A172 (cell line): ENCODE measurements at places on chromosomes 2 and 18. TPM values are rescaled to one million over a fixed set of nuclear protein-coding genes. Genes with fewer than 3 reads are reported as not detected.

The SLC19A3 gene
- total RNA-seq = 0.07 and 0.10 TPM in 2 replicates

The GPBAR1 gene
- total RNA-seq = not detected in 2 replicates

The DOCK10 gene
- total RNA-seq = 22.7 and 37.5 TPM in 2 replicates

The APLF gene
- 3.7 and 6.8 TPM in 2 replicates for total RNA-seq

The REEP1 gene
- 7.8 and 10.3 TPM in 2 replicates for total RNA-seq

The PSTPIP2 gene
- total RNA-seq = 2.8 and 3.9 TPM in 2 replicates

The CPO gene
- total RNA-seq = not detected in 2 replicates

The LCT gene
- not detected in 2 replicates for total RNA-seq

The GALNT13 gene
- total RNA-seq = 0.05 and 0.36 TPM in 2 replicates

The G6PC2 gene
- total RNA-seq = not detected in 2 replicates

The TTLL4 gene
- 11.0 and 12.4 TPM in 2 replicates for total RNA-seq

DNA sequence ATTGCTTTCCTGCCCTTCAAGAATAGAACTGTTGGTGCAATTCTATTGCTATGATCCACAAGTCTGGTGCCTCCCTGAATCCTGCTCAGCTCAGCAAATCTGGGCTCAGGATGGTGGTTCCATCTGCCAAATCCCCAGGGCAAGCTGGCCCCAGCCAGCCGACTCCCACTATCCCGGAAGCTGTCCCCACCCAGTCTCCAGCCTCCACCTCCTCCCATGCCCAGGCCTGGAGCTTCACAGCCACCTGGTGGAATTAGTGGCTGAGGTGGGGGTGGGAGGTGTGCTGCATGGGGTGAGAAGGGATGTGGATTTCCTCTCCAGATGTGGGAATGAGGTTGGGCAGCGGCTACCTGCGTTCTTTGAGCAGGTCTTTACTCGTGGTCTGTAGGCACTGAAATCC, 119.3 kb upstream of the SMAD2 start:
- no peak for DNase-seq

DNA sequence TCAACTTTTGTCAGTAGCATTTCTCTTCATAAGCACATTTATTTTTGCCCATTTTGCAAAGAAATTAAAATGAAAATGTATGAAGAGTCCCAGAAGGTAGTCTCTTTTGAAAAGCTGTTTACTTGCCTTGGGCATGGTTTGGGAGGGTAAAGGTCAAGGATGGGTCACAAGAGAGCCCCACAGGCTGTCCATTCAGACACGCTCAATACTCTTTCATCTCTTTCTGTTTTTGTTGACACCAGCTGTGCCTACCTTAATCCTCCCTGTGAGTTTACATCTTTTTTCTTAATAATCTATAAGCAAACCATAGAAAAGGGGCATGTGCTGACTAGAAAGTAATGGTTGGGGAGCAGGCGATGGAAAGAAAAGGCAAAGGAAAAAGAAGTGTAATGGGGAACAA, 49.6 kb upstream of the KLF7 start:
- no peak for DNase-seq

- DNase-seq = peak; percentile 92
These were observed 150.1 kb downstream of the ANTXR1 start for GRCh38 chr2:69163109-69163508.

DNA sequence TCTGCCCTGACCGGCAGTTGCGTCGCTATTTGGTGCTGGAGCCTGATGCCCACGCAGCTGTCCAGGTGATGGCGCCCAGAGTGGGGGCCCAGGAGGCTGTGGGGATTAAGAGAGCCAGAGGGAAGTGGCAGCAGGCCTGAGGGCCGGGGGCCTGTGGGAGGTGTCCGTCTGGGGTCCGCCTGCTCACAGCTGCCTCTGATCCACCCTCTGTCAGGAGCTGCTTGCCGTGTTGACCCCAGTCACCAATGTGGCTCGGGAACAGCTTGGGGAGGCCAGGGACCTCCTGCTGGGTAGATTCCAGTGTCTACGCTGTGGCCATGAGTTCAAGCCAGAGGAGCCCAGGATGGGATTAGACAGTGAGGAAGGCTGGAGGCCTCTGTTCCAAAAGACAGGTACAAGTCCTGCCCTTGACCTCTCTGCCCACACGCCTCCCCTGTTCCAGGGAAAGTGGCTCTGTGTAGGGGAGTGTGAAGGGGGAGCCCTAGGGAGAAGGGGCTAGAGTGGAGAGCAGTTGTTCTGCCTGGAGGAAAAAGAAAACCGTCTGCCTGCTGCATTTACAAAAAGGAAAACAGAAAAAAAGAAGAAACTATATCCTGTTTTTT, 11.6 kb downstream of the STK11IP start:
- no peak for DNase-seq

- peak; percentile 9 for DNase-seq
These were observed 1362.2 kb upstream of the TMEFF2 start for GRCh38 chr2:193556766-193557470.

DNA sequence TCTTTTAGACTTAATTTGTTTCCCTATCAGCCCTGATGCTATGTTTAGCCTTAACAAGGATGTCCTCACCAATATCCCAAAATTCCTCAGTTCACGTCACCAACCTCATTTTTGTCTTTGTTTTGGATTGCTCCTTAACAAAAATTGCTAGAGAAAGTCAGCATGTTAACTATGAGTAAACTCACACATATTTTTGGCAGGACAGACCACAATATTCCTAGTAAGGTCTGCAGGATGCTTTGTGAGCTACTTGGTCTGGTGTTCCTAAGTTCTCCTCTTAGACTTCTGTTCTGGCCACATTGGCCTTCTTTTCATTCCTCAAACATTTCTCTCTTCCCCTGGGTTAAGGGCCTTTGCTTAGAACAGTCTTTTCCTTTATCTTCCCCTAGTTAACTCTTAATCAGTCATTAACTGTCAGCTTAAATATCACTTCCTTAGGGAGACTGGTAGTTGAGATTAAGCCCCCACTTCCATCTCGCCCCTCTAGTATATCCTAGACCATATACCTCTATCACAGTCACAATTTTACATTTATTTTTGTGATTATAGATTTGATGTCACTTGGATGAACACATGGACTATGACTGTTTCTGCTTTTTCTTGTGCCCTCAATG, 116.2 kb downstream of the ADCYAP1 start:
- no peak for DNase-seq

- DNase-seq = no peak
These were observed 66.3 kb downstream of the FAM168B start for GRCh38 chr2:131026919-131027318.

GRCh38 chr2:132577686-132578085, 92.3 kb downstream of the LYPD1 start:
- DNase-seq = no peak

DNA sequence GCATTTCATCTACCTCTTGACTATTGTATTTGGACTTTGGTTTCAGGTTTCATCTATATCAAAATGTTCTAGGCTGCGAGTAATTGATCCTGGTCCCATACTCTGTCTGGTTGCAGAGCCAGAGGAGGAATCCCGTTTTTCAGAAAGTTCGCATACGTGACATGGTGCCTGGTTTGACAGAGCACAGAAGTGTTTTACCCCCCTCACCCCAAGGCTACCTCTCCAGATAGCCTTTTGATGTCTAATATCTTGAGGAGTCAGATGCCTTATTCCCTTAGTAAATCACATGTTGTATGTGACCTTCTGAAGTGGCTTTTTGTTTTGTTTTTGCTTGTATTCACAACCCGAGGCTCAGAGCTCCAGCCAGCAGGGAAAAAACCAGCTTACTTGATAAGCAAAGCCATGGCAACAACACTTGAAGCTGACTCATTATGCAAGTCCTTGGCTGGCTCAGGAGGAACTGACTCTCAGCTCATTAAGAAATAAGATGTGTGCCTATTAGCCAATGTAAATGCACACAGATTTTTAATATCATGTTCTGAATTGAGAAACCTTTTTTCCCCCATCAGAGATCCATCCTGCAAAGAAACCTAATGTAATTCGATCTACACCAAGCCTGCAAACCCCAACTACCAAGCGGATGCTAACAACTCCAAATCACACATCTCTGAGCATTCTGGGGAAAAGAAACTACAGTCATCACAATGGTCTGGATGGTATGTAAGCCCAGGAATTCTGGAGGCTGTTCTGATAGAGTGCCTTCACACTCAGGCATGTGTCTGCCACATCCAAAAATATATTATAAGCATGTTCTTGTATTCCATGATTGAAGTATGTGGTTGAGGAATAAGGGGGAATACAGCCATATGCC, 41.4 kb downstream of the OXER1 start:
- peak; percentile 62 for DNase-seq

DNA sequence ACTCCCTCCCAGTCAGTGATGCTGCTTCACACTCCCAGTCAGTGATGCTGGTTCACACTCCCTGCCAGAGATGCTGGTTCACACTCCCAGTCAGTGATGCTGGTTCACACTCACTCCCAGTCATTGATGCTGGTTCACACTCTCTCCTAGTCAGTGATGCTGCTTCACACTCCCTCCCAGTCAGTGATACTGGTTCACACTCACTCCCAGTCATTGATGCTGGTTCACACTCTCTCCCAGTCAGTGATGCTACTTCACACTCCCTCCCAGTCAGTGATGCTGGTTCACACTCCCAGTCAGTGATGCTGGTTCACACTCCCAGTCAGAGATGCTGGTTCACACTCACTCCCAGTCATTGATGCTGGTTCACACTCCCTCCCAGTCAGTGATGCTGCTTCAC, 34.3 kb upstream of the KCNG2 start:
- DNase-seq = no peak
